ENCODE measurements at places on chromosomes 6 and 20. TPM values are rescaled to one million over a fixed set of nuclear protein-coding genes. Genes with fewer than 3 reads are reported as not detected.

CRISP3 gene
- not detected for total RNA-seq

GPR6 gene
- not detected for total RNA-seq

PLG gene
- not detected for total RNA-seq

PRSS35 gene
- not detected for total RNA-seq

RAB44 gene
- not detected for total RNA-seq
